ENCODE measurements at places on chromosomes 16 and 17.

DNA sequence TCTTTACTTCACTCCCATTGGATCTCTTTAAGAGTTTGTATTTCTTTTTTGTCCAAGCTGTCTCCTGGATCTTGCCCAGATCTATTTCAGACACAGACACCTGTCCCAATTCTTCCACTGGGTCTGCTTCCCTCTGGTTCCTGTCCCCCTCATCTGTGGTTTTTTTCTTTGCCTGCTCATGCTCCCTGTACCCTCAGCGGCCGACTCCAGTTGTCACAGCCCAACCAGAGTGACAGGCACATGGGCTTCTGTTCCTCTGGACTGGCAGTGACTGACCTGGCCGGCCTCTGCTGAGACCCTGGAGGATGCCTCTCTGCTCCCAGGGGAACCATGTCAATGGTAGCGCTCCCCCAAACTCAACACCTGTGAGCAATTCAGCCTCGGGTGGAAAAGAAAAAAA lies 142.6 kb downstream of the WSCD1 start:
- no peak for DNase-seq

GRCh38 chr17:73455050-73455687 lies 143.4 kb upstream of the CDC42EP4 start:
- no peak for DNase-seq

- no peak for DNase-seq
Measured at GRCh38 chr16:22098405-22099255, 6.3 kb downstream of the VWA3A start.

- no peak for DNase-seq
Measured at GRCh38 chr17:38590988-38591758, 14.6 kb downstream of the SRCIN1 start.

DNA sequence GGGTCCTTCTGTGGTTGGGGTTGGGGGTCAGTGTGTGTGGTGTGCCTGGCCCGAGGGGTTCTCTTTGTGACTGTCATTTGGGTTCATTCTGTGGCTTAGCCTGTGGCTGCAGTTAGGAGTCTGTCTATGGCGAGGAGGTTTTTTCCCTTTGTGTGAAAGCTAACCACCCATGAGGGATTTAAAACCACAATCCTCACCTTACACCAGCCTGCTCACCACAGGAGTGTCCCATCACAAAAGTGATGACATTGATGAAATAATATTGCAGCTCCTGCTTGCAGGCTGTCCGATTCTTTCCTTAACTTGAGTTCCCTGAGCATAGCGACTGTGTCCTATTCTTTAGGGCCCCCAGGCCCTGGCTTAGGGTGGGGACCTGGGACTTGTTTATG lies 113.6 kb downstream of the RAP1GAP2 start:
- no peak for DNase-seq

- peak; percentile 51 for DNase-seq
Measured at GRCh38 chr17:81291662-81292061, 3.4 kb downstream of the SLC38A10 start.

DNA sequence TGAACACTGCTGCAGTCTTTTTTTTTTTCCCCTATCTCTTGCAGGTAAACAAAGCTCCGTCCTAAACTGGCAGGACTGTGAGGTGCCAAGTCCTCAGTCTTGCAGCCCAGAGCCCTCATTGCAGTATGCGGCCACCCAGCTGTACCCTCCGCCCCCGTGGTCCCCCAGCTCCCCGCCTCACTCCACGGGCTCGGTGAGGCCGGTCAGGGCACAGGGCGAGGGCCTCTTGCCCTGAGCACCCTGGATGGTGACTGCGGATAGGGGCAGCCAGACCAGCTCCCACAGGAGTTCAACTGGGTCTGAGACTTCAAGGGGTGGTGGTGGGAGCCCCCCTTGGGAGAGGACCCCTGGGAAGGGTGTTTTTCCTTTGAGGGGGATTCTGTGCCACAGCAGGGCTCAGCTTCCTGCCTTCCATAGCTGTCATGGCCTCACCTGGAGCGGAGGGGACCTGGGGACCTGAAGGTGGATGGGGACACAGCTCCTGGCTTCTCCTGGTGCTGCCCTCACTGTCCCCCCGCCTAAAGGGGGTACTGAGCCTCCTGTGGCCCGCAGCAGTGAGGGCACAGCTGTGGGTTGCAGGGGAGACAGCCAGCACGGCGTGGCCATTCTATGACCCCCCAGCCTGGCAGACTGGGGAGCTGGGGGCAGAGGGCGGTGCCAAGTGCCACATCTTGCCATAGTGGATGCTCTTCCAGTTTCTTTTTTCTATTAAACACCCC lies 13.8 kb downstream of the IL34 start:
- DNase-seq = no peak

DNA sequence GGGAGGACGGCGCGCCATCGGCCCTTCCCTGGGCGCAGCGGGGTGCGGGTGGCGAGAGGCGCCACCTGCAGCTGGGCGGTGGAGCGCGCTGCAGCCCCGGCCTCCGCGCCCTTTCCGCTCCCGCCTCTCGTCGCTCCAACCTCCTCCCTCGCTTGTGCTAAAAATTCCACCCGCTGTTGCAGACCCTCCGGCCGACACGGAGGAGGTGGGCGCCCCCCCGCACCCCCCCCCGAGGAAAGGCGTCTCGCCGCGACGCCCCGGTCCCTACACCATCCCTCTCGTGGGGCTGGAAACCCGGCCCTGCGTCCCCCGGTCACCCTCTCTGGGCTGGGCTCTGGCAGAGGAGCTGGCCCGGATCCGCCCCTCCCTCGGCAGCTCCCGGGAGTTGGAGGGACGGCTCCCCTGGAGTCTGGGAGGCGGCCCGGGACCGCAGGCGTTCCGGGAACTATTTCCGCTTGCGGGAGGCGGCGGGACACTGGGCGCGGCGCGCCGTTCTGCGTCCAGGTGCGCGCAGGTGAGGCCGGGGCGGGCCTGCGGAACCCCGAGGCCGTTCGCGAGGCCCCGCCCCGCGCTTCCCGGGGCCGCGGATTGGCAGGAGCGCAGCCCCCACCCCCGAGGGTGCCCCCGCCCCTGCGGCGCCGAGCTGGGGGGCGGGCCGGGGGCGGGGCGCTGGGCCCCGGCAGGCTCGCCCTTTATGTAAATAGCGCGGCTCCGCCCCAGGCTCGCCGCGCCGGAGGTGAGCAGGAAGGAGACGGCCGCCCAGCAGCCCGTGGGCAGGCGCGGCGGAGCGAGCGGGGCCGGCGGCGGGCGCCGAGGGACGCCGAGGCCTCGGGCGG lies at the start of gene LLGL2:
TSS of gene LLGL2 (plus strand) at position 728 of the 836 bp plus-strand sequence. CDS start 17,730 bp downstream, outside the sequence.
- peak; percentile 65 for DNase-seq

DNA sequence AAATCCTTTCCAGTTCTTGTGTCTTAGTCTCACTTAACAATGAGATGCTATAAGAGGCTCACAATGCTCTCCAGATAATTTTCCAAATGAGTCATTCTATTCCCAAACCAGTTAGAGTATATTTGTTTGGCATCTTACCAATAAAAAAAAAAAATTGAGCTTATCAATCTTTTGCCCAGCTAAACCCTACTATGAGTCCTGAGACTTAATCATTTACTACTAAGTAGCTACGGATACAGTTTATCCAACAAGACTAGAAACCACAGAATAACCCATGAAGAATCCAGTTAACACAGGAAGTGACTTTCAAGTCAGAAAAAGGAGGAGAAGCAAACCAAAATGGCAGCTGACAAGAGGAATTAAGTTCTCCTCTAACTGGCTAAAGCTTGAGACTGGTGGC lies 330.3 kb upstream of the XYLT1 start:
- no peak for DNase-seq

GRCh38 chr17:63445571-63445953 lies 544 bp downstream of the CYB561 start:
- DNase-seq = peak; percentile 37

DNA sequence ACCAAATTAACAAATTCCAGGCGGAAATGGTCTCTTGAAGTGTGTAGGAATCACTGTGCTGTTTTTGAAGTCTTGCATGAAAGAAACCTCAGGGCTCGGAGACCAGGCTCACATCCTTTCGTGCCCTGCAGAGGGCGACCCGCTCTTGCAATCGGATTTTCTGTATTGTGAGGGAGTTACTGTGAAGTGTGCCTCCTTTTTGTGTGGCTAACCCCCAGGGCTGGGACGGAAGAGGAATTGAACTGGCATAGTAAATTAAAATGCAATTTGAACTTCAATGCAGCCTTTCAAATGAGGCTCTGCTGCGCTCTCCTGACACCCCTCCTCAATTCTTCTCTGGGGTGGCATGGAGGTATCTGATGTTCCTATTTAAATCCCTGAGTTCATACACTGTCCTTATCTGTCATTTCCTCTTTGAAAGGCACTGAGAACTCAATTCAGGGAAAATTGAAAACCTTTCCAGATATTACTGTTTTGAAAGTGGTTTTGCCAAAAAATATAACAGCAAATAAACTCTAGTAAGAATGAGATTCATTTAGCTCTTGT lies 51.5 kb upstream of the MGAT5B start:
- peak; percentile 28 for DNase-seq

DNA sequence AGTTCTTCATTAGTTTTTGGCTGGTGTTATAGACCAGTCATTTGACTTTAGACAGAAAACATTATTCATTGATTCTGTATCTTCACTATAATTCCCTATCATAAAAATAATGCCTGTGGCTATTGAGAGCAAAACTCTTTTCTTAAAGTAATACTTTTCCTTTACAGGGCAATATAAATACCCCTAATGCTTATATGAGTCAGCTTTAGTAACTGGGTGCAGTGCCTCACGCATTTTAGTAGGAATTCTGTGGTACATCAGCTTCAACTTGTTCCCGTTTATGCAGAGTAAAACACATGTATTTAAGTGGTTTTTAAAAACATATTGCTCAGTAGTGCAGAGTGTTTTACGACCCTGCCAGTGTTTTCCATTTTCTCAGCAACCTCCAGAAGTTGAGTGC lies 68.1 kb downstream of the SEC14L1 start:
- DNase-seq = no peak

- DNase-seq = no peak
Measured at GRCh38 chr16:85605051-85605911, 7.8 kb upstream of the GSE1 start.

- no peak for DNase-seq
Measured at GRCh38 chr17:81261582-81262336, 22.6 kb downstream of the NDUFAF8 start.

DNA sequence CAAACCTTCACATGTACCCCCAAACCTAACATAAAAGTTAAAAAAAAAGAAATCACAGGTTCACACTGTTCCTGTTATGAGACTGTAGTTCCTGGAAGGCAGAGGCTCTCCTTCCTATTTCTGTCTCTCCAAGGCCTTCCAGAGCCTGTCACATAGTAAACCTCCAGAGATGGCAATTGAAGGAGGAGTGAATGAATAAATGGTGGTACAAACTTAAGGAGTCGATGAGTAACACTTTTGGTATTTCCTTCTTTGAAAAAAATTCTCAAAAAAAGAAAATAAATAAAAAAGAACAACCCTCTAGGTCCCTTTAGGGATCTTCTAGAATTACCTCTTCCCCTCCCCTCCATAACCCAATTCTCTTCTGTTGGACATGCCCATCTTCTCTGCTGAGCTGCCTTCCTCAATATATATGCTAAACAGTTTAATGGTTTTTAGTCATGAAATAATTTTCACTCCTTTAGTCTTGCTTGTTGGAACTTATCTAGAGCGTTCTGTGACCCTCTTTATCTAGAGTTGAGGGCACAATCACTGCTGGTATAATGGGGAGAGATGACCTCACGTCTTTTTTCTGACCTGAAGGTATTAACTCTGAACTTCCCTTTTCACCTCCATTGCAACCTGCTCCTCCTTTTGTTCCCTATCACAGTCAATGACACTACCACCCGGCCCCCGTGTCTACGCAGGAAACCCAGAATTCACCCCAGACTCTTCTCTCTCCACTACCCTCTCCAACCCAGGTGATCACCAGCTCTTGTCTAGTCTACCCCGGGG lies 1.7 kb upstream of the TAF15 start:
- no peak for DNase-seq

- DNase-seq = no peak
Measured at GRCh38 chr17:6108382-6108781, 38.2 kb downstream of the WSCD1 start.
